ENCODE measurements at places on chromosomes 4 and X. TPM values are rescaled to one million over a fixed set of nuclear protein-coding genes. Genes with fewer than 3 reads are reported as not detected.

DNA sequence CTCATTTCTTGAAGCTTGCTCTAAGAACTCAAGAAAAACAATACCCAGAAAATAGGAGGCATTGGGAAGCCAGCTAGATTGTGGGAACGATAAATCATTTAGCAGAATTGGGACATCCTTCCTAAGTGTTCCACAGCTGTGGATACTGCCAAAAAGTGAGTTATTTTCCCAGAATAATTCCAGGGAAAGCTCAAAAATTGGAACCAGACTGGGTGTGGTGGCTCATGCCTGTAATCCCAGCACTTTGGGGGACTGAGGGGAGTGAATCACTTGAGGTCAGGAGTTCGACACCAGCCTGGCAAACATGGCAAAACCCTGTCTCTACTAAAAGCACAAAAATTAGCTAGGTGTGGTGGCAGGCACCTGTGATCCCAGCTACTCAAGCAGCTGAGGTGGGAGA is 68.2 kb upstream of the GK2 start:
- no peak for DNase-seq

DNA sequence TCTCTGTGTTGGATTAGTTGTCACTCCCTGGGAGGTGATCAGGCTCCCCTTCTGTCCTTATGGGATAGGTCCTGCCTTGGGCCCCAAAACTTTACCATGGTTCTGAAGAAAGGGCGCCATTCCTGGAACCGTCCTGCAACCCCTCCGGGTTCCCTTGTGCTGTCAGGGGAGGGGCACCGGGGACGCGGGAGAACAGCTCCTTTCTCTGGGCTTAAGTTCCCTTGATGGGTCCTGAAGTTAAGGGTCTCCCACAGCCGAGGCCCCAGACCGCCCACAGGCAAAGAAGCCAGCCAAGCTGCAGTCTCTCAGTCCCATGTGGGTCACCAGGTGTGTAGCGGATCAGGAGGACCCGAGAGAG is 44.8 kb downstream of the UGT2A3 start:
- no peak for DNase-seq

DNA sequence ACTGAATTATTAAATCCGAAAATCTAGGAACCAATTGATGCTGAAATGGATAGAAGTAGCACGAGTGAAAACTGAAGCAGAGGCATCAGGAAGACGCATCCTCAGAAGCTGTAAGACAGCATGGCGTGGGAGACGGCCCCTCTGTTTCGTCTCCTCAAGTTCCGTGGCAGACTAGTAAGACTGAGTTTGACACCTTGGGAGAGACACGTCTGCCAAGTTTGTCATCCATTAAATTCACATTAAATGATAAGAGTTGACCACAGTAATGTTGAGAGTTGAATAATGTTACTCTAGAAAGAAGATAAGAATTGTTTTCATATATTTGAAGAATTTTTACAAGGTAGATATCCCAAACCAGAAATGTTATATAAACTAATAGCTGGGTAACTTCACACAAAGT is 736.1 kb upstream of the FRG1 start:
- DNase-seq: no peak

GRCh38 chrX:134797390-134797700 is 139.1 kb upstream of the PLAC1 start:
- DNase-seq: no peak

- DNase-seq: peak; percentile 94
These were observed 863.1 kb downstream of the CCSER1 start for GRCh38 chr4:90990284-90990683.

GRCh38 chr4:184217634-184218033 is at the start of gene ENPP6:
Gene ENPP6, minus strand, starts transcription at chr4:184217873. Its CDS starts 54 bp downstream, at chr4:184217819.
- no peak for DNase-seq

GRCh38 chr4:107866726-107867125 is 42.0 kb downstream of the SGMS2 start:
- DNase-seq: no peak

DNA sequence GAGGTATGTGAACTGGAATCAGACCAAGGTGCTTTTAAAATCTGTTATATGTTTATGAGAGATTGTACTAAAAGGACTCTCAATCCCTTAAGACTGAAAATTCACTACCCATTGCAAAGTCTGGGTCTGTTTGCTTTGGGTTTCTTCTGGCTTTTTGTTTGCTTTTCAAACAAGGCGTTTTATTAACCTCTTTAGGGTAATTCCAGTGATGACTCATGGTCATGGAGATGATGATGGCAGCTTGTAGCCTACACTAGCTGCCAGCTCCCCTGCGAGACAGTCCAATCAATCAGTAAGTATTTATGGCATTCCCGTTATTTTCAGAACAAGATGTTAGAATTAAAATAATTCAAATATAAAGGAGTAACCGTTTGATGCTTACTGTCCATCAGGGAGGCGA is 643.8 kb upstream of the FTHL17 start:
- no peak for DNase-seq

DNA sequence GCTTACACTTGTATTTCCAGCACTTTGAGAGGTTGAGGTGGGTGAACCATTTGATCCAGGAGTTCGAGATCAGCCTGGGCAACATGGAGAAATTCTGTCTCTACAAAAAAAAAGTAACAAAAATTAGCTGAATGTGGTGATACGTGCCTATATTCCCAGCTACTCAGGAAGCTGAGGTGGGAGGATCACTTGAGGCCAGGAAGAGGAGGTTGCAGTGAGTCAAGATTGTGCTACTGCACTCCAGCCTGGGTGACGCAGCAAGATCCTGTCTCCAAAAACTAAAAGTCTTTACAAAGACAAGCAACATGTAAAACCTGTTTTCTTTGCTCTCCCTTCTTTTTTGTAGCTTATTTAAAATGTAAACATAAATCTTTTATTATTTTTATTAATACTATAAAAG is 1156.1 kb downstream of the FAT4 start:
- DNase-seq: no peak

Gene MAGIX
- 0.24 TPM for total RNA-seq
